Small intestine (tissue), 16 donors: ENCODE measurements at places on chromosomes 11 and 22. TPM values are rescaled to one million over a fixed set of nuclear protein-coding genes. Genes with fewer than 3 reads are reported as not detected.

- no peak for DNase-seq
- H3K4me1 ChIP-seq = no peaks in the 10 kb centered on the region
- H3K27ac ChIP-seq = no peak overlapping the region
Measured at GRCh38 chr22:35782504-35782903, 64.8 kb downstream of the APOL5 start.

DNA sequence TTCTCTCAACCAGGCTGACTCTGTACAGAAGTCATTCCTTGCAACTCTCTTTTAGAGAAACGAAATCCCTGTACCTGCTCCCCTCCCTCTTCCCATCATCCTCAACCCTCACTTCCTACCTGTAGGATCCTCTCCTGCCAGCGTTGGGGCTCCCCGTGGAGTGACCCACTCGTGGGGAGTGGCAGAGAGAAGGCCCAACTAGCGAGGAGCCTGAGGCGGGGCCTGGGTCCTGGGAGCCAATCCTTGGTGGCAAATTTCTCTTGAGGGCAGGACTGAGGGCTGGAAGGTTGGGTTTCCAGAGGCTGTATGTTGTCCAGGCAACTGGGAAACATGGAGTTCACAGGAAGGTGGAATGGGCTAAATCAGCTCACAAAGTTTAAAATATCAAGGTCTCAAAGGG lies 10.4 kb downstream of the NHERF4 start:
- peak; percentile 62 for DNase-seq
- H3K4me1 ChIP-seq = no peaks in the 10 kb centered on the region
- H3K27ac ChIP-seq = no peak overlapping the region
- no peak overlapping the region for H3K4me3 ChIP-seq
- H3K27me3 ChIP-seq = no peaks in the 10 kb centered on the region

- no peak overlapping the region for H3K4me3 ChIP-seq
- no peaks in the 10 kb centered on the region for H3K36me3 ChIP-seq
- H3K27me3 ChIP-seq = peaks cover 8% of the 10 kb centered on the region
- peak; percentile 36 for DNase-seq
- no peaks in the 10 kb centered on the region for H3K4me1 ChIP-seq
- no peak overlapping the region for H3K27ac ChIP-seq
Measured at GRCh38 chr11:2193099-2193887, 21.7 kb upstream of the TH start.

DNA sequence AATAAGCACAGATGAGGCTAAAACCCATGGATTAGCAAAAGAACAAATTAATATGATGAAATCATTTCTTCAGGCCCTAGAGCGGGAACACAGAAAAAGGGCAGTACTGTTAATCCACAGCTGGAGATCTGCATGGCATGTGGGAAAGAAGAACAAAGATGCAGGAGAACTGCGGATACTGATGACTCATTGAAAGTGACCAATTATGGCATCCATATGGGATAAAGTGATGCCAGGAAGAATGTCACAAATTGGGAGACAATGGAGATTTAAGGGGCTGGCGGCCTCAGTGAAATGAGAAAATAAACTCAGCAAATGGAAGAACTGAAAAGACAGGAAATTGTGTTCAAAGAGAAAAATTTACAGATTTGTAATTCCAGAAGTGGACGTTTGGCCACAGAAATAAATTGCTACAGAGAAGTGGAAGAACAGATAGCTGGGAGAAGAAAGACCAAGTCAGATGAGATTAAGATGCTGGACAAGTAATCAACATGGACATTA lies 39.4 kb downstream of the SIK3 start:
- H3K4me1 ChIP-seq = peaks cover 16% of the 10 kb centered on the region
- H3K27me3 ChIP-seq = no peaks in the 10 kb centered on the region
- no peaks in the 10 kb centered on the region for H3K36me3 ChIP-seq
- no peak for DNase-seq

GRCh38 chr11:841981-842369 lies 354 bp downstream of the POLR2L start:
- H3K36me3 ChIP-seq = peaks cover 11% of the 10 kb centered on the region
- peak overlapping the region; percentile 85 for H3K4me3 ChIP-seq
- H3K27ac ChIP-seq = peak overlapping the region; percentile 89

GRCh38 chr11:118086913-118087768 lies at the start of gene SMIM35:
Gene SMIM35, minus strand, starts transcription at chr11:118086963. Its CDS starts 206 bp downstream, at chr11:118086757.
- H3K27ac ChIP-seq = no peak within 1 kb of the TSS
- H3K4me1 ChIP-seq = peaks cover 2% of the 10 kb centered on the region
- H3K4me3 ChIP-seq = no peak within 1 kb of the TSS
- no peaks in the 10 kb centered on the region for H3K36me3 ChIP-seq
- no peaks in the 10 kb centered on the region for H3K27me3 ChIP-seq

GRCh38 chr11:47541070-47541469 lies 11.9 kb downstream of the CELF1 start:
- peaks cover 16% of the 10 kb centered on the region for H3K4me1 ChIP-seq
- no peaks in the 10 kb centered on the region for H3K36me3 ChIP-seq
- no peak for DNase-seq
- H3K27me3 ChIP-seq = no peaks in the 10 kb centered on the region
- no peak overlapping the region for H3K27ac ChIP-seq

HOATZ gene
- polyA plus RNA-seq = 0.03 TPM

DNA sequence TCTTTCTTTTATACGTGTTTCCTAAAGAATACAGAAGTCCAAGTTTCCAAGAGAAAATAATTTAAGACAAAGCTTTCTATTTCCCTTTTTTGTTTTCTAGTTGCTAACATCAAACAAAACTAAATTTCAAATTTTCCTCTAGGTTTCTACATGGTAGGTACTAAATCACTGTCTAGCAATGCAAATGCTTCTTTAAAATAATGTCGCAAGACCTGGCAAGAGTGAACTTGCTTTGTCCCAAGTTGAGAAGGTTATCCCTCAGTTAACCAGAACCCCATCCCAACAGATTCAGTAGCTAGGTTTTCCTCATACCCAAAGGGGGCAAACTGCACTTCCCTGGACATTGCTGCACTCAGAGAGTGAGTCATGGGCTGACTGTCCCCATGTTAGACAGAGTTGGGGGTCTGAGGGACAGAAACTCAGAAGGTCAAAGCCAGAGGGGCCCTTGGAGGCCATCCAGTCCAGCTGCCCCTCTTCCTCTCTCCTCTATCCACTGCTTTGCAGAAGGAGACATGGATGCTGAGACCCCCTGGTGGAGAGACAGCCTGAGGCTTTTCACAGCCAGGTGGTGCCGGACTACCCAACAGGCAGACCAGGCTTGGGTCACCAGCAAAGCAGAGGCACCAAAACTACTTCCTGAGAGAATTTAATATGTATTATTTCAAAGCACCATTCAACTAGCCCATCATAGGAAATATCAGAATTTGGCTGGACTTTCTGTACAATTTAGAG lies 23.1 kb downstream of the OR2AT4 start:
- H3K4me3 ChIP-seq = no peak overlapping the region
- no peaks in the 10 kb centered on the region for H3K36me3 ChIP-seq
- DNase-seq = no peak
- H3K4me1 ChIP-seq = no peaks in the 10 kb centered on the region
- no peak overlapping the region for H3K27ac ChIP-seq
- H3K27me3 ChIP-seq = peaks cover 5% of the 10 kb centered on the region

JAML gene
- 5.0 TPM for polyA plus RNA-seq

MYOD1 gene
- polyA plus RNA-seq = not detected

- no peak for DNase-seq
- no peak overlapping the region for H3K27ac ChIP-seq
- no peaks in the 10 kb centered on the region for H3K36me3 ChIP-seq
- no peaks in the 10 kb centered on the region for H3K4me1 ChIP-seq
- no peaks in the 10 kb centered on the region for H3K27me3 ChIP-seq
- no peak overlapping the region for H3K4me3 ChIP-seq
Measured at GRCh38 chr11:56916587-56916986, 72.1 kb upstream of the OR5AK2 start.

ELFN2 gene
- 0.07 TPM for polyA plus RNA-seq

- H3K4me3 ChIP-seq = no peak overlapping the region
- H3K36me3 ChIP-seq = no peaks in the 10 kb centered on the region
- peaks cover 2% of the 10 kb centered on the region for H3K27me3 ChIP-seq
Measured at GRCh38 chr11:60955571-60955970, 3.6 kb upstream of the SLC15A3 start.

KCNJ1 gene
- 0.06 TPM for polyA plus RNA-seq

DNA sequence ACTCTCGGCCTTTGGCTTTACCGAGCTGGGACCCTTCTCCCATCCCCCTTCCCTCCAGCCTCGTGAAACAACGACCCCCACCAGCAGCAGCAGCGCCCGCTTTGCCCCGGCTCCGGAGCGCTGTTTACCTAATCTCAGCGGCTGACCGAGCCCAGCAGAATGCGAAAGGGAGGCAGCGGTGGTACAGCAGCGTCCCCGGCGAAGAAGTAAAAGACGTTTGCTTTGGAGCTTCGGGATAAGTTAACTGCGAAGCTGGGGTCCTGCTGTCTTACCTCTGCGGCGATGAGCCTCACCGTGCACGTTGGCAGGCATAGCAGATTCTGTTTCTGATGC lies 2.0 kb upstream of the LARGE1 start:
- H3K4me3 ChIP-seq = no peak overlapping the region
- DNase-seq = peak; percentile 61
- H3K27ac ChIP-seq = no peak overlapping the region

DNA sequence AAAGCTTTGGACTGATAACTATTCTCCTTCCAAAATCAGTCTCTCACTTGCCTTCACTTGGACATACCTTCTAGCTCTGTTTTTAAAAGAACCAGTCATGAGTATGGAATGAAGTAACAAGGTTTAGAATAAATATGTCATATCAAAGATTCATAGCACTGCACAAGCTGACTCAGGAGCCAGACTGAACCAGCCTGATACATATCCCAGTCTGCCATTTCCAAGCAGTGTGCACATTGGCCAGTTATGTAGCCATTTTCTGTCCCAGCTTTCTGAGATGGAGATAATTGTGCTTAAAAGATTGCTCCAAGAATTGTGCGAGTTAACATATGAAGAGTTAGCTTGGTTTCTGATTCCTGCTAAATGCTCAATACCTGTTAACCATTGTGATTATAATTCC lies 311.3 kb downstream of the C11orf87 start:
- no peak overlapping the region for H3K27ac ChIP-seq
- no peaks in the 10 kb centered on the region for H3K4me1 ChIP-seq
- no peak overlapping the region for H3K4me3 ChIP-seq
- no peak for DNase-seq

GRCh38 chr11:48036011-48036410 lies 55.7 kb downstream of the PTPRJ start:
- no peaks in the 10 kb centered on the region for H3K4me1 ChIP-seq
- H3K4me3 ChIP-seq = no peak overlapping the region
- no peak overlapping the region for H3K27ac ChIP-seq
- no peaks in the 10 kb centered on the region for H3K36me3 ChIP-seq

DNA sequence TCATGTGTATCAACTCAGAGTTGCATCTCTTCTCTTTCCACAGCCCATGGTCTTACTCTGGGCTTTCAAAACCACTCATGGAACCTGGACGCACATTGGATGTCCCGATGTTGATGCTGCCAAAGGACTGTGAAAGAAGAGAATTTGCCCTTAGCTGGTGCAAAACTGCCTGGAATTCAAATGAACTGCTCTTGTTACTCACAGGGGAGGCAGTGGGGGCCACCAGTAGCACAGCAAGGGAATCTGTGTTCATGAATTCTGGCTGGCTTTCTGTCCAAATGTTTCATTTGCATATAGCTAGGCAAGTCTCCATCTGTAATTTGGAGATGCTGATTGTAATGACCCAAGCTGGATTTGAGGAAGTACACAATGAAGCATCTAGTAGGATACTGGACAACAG lies 24.9 kb downstream of the LMO2 start:
- H3K4me3 ChIP-seq = no peak overlapping the region
- H3K36me3 ChIP-seq = no peaks in the 10 kb centered on the region
- no peak for DNase-seq
- H3K27ac ChIP-seq = no peak overlapping the region

GRCh38 chr22:39666926-39667325 lies 96.4 kb downstream of the CACNA1I start:
- no peaks in the 10 kb centered on the region for H3K36me3 ChIP-seq
- H3K27ac ChIP-seq = no peak overlapping the region
- no peak overlapping the region for H3K4me3 ChIP-seq
- no peaks in the 10 kb centered on the region for H3K4me1 ChIP-seq
- peaks cover 4% of the 10 kb centered on the region for H3K27me3 ChIP-seq

DNA sequence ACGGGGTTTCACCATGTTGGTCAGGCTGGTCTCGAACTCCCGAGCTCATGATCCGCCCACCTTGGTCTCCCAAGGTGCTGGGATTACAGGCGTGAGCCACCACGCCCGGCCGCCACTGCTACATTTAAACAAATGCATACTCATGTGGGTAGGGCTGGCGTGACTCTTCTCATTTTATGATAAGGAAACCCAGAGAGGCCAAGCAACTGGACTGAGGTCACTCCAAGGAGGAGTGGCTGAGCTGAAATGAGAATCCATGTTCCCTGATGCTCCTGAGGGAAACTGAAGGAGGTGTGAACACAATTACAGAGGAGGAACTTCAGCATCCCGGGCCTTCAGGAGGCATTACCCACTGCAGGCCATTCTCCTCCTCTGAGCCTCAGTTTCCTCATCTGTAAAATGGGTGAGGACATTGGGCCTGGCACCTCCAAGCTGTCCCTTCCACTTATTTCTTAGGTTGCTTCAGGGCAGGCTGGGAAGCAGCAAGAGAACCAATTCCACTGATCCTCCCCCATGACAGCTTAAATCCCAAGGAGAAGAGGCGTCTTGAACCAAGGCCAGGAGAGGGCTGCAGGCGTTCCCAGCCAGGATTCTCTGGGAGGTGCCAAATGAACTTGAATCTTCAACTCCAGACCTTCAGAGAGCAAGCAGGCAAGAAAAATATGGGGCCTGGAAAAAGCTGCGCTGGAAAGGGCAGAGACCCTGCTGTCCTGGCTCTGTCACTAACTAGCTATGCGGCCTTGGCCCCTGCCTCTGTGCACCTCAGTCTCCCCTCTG lies 2.9 kb downstream of the TST start:
- DNase-seq = peak; percentile 93
- no peaks in the 10 kb centered on the region for H3K4me1 ChIP-seq
- H3K36me3 ChIP-seq = peaks cover 36% of the 10 kb centered on the region
- no peaks in the 10 kb centered on the region for H3K27me3 ChIP-seq
- peak overlapping the region; percentile 88 for H3K4me3 ChIP-seq

GRCh38 chr11:104908186-104908531 lies 9.9 kb upstream of the CASP12 start:
- no peaks in the 10 kb centered on the region for H3K27me3 ChIP-seq
- peaks cover 2% of the 10 kb centered on the region for H3K36me3 ChIP-seq

GRCh38 chr11:77019976-77020595 lies 14.1 kb upstream of the B3GNT6 start:
- no peak overlapping the region for H3K4me3 ChIP-seq
- peak; percentile 43 for DNase-seq
- H3K27me3 ChIP-seq = no peaks in the 10 kb centered on the region
- no peaks in the 10 kb centered on the region for H3K4me1 ChIP-seq
- H3K36me3 ChIP-seq = peaks cover 5% of the 10 kb centered on the region
- no peak overlapping the region for H3K27ac ChIP-seq

- H3K27me3 ChIP-seq = no peaks in the 10 kb centered on the region
- H3K4me1 ChIP-seq = no peaks in the 10 kb centered on the region
- DNase-seq = no peak
- no peaks in the 10 kb centered on the region for H3K36me3 ChIP-seq
- H3K27ac ChIP-seq = no peak overlapping the region
Measured at GRCh38 chr11:81573367-81573766, 1160.3 kb downstream of the FAM181B start.
